ENCODE measurements at places on chromosomes 11 and 22. TPM values are rescaled to one million over a fixed set of nuclear protein-coding genes. Genes with fewer than 3 reads are reported as not detected.

DNA sequence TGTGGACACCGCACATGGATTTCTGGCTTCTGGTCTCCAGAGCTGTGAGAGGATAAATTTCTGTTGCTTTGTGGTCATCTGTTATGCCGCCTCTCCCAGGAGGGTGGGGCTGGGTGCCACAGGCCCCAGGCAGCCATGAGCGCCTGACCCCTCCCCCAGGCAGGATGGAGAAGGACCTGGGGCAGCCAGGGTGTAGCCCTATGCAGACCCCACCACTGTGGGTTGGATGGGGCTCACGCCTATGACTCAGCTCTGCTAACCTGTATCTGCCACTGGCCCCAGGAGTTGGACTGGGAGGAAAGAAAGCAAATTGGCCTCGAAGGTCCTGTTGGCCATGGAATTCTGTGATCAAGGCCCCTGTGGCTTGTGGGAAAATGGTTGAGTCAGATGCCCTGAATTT lies 1351.1 kb downstream of the BRD1 start:
- DNase-seq, result no peak

- no peak for DNase-seq
Observed at GRCh38 chr22:44071781-44072326, 47.8 kb downstream of the PARVB start.

Gene OR52E5
- total RNA-seq, result not detected

Gene APOL4
- 0.17 TPM for total RNA-seq

- peak; percentile 88 for DNase-seq
Observed at GRCh38 chr11:45885274-45885920, at the start of gene MAPK8IP1. Gene MAPK8IP1, plus strand, starts transcription at chr11:45885651. Its CDS starts 170 bp downstream, at chr11:45885821.

DNA sequence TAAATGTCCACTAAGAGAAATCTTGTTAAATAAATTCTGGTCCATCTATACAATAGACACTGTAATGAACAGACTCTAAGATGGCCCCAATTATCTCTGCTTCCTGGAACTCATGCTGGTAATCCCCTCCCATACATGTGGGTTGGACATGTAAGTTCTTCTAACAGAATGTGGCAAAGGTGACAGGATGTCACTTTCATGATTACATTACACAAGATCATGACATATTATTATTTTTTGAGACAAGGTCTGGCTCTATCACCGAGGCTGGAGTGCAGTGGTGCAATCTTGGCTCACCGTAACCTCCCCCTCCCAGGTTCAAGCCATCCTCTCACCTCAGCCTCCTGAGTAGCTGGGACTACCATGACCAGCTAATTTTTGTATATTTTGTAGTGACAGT lies 14.6 kb upstream of the NDUFC2 start:
- peak; percentile 75 for DNase-seq

Gene FAM111B
- 70.1 TPM for total RNA-seq

DNA sequence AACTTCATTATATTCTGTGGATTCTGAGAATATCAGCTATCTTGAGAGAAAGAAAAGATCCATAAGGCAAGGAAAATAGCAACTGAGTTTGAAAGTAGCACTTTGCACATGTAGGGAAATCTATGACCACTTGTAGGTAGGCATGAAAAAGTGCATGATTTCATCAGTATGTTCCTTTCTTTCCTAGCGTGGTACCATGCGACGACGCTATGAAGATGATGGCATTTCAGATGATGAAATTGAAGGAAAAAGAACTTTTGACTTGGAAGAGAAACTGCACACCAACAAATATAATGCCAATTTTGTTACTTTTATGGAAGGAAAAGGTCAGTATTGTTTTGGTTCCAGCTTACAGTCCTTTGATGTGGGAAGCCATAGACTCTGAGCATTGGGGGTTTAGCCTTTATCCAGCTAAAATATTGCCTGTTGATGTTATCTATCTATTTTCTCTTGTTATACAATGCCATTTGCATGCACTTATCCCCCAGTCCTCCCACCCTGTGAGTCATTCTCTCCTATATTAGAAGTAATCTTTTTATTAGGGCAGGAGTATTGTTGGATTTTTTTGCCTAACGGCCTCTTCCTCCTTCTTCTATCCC lies 60.9 kb downstream of the KDM2A start:
- DNase-seq, result no peak

GRCh38 chr11:71304491-71304890 lies 52.1 kb upstream of the SHANK2 start:
- DNase-seq, result no peak

Gene OR5M3
- total RNA-seq, result not detected

GRCh38 chr11:96905663-96906062 lies 515.9 kb downstream of the JRKL start:
- DNase-seq, result no peak

Gene ANO3
- total RNA-seq, result not detected

Gene GAL3ST1
- not detected for total RNA-seq

- DNase-seq, result no peak
Observed at GRCh38 chr11:8661001-8661795, 21.3 kb downstream of the TRIM66 start.

Gene MMP12
- total RNA-seq, result not detected

GRCh38 chr11:124875401-124875800 lies 10.2 kb downstream of the ROBO3 start:
- DNase-seq, result no peak

Measured in activated CD4-positive, alpha-beta T cell treated with anti-CD3 and anti-CD28 coated beads, Interleukin-2, amount 10 ng/mL, durations not matched to agents 24 days and 14 days (primary cell).